SJSA1 (cell line): ENCODE measurements at places on chromosomes 1 and 21.

DNA sequence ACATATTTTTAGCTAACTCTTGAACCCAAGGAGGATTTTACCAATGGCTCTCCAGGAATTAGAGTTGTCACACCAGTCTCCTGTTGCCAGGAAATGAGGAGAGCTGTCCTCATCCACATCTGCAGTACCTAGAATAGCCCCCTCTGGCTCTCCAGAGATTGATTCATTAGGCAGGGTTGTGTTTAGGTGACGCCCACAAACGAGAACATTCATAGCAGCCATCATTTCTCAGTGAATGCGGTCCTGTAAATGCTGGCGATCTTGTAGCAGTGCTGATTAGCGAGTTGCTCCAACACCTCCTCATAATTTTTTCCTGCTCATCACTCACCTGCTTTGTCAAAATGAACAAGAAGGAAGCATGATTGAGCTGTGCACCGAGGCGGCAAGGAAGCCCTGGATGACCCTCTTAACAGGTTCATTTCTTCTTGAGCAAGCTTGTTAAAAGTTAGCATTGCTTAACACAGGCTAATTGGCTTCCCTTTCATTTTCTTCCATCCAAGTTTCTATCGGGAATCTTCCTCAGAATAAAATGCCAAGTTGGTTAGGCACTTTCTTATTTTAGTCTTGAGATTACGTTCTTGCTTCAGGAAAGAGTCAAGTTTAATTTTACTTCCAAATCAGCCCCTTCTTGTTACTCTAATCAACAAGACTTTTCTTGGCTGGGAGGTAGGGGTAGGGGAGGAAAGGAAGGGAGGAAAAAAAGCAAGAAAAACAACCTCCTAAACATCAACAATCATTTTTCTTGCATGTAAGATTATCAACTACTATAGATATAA is 16.5 kb upstream of the KLHDC8A start:
- no peak for DNase-seq

- DNase-seq, result no peak
Observed at GRCh38 chr1:39732730-39733129, 6.0 kb upstream of the PPIE start.

GRCh38 chr1:204359131-204359473 is 627 bp downstream of the PLEKHA6 start:
- no peak for DNase-seq

DNA sequence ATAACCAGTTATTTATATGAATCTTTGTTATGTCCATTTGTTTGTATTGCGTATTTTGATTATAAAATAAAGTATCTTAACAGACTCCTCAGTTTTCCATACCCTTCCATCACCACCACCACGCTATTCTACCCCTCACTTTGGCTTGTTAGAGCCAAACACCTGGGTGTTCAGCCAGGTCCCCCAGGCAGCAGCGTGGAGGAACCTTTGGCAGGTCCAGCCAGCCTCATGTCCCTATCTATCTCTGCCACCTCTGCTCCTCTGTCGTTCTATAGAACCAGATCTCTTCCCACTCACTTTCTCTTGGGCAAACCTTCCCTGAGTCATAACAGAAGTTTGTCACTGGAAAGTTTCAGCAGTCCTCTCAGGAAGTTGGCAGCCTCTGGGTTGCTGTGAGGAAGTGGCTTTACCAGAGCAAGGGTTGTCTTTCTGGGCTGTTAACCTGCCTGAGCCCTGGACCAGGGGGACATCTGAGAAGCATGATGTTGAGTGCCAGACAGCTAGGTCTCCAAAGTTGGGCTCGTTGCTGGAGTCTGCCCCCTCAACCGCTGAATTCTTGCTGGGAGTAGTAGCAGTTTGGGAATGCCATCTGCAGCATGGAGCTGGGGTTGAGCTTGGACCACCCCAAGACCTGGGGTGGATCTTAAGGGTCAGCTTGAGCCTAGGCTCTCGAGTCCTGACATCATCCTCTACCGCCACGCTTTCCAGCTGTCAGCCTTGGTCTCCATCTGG is 996 bp upstream of the SH3BGRL3 start:
- DNase-seq, result peak; percentile 23

DNA sequence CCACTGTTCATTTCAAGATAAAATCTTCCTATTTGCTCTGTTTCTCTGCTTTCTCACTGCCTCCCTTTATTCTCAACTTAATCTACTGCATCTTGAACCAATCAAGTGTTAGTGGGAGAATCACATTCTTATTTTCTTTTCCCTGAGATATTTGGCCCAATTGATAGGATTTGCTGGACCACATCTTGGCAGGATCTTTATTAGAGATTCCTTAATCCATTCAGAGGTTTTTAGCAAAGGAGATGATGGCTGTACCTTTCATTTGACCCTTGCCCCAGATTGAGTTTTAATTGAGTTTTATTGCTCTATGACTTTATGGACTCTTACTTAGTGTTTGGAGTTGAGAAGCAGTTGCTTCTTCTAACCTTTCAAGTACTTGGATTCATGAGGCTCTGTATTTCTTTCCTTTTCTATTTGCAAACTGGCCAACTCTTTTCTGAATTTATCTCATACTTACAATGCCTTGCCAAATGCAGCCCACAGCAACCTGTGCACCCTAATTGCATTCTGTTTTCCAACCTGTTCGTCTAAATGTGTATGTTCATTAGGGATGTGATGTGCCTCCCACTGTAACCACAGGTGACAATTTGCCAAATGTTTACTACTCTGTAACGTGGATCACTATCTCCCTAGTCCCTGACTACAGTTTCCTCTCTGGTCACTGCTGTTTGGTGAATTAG is 274.8 kb upstream of the KAZN start:
- DNase-seq, result no peak

DNA sequence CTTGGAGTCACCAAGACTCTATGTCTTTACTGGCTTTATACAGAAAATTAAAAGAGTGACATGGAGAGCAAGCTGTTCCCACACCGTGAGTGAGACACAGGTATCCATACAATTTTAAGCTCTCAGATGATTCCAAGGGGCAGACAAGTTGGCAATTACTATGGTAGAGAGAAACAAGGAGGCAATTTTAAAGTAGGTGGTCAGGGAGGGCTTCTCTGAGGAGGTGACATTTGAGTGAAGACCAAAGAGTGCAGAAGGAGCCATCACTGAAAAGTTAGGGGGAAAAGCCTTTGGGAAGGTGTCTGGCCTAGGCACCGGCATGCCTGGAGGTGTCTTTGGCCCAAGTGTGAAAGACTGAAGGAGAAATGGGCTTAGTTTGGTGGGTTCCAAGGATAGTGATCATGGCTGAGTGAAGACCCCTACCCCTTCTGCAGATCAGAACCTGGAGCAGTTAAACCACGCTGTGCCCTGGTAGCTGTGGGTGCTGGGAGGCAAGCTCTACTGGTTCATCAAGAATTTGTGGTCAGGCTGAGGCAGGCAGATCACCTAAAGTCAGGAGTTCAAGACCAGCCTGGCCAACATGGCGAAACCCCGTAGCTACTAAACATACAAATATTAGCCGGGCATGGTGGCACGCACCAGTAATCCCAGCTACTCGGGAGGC is 10.4 kb downstream of the IFI6 start:
- DNase-seq, result no peak
